Fibroblast of skin of left biceps (primary cell): ENCODE measurements at places on chromosomes 2 and 18.

- DNase-seq, result no peak
These were observed 56.0 kb upstream of the LRPPRC start for GRCh38 chr2:44051593-44052347.

- no peak for DNase-seq
These were observed 3.5 kb downstream of the PER2 start for GRCh38 chr2:238284802-238285515.

DNA sequence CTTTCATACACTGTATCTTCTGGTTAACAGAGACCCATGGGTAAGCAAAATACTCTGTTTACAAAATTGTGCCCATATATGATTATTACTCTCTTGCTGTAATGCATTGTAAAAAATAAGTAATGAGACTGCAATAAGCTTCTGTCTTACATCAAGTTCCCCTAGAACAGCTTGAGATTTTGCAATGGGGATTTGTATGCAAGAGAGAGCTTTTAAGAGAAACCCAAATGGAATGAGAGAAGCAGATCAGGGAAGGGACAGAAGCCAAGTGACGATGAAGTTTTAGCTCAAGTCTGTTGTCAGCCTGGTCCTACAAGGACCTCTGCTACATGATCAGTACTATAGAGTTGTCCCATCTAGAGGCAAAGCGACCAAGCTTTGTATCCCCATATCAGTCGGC, 218.1 kb upstream of the VWC2L start:
- no peak for DNase-seq

DNA sequence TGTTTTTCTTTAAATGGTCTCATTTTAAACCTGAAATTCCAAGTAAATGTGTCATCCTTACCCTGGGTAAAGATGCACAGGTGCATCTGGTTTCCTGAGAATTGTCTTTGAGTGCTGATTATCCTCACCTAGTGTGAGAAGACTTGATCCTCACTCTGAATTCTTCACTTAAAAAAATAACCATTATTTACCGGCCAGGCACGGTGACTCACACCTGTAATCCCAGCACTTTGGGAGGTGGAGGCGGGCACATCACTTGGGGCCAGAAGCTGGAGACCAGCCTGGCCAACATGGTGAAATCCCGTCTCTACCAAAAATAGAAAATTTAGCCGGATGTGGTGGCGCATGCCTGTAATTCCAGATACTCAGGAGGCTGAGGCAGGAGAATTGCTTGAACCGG, 9.9 kb upstream of the WNT6 start:
- DNase-seq, result no peak

DNA sequence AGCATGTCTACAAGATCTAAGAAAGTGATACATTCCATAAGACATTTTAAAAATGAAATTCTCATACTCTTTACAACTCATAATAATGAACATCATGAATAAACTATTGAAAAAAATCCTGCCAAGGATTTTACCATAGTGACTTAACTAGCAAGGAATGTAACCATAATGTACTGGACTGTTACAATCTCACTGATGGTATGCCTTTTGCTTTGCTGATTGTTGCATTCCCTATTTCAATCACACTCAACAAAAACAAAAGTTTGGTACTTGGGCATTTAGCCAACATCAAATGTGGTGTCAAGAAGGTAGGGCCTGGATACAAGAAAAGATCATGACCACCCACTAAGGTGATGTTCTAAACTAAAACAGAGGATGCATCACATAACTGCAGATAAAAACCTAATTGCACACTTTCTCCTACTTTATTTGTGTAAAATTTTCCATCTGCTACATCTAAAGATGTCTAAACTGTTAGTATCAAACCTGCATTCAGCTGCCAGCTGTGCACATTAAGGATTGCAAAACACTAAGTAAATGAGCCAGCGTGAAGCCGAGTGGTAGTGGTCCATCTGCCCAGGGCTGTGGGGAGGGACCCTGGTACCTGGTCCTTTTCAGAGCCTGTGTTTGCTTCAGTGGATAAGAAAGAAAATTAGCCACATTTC, 564.4 kb downstream of the ZEB2 start:
- DNase-seq, result peak; percentile 75

DNA sequence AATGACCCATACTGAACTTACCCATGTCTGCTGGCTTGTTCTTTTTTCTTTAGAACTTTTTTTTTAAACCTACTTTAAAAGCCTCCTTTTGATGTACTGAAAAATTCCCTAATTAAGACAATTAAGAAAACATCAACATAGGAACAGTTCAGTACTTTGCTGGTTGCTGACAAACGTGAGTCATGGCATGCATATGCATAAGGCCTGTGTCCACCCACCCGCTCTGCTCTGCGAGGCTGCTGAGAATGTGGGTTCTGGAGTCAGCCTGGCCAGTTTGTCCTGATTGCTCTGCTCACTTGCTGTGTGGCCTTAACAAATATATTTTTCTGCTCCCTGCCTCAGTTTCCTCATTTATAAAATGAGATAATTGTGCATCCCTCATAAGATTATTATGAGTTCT, 27.3 kb downstream of the LAMA3 start:
- DNase-seq, result no peak

GRCh38 chr2:206031162-206031784, 54.7 kb downstream of the INO80D start:
- no peak for DNase-seq

GRCh38 chr2:77807531-77808215, 285.5 kb upstream of the LRRTM4 start:
- no peak for DNase-seq

GRCh38 chr2:231190531-231191197, 7.8 kb upstream of the ARMC9 start:
- no peak for DNase-seq

- DNase-seq, result no peak
These were observed 390.1 kb upstream of the TRIB2 start for GRCh38 chr2:12326449-12327190.

DNA sequence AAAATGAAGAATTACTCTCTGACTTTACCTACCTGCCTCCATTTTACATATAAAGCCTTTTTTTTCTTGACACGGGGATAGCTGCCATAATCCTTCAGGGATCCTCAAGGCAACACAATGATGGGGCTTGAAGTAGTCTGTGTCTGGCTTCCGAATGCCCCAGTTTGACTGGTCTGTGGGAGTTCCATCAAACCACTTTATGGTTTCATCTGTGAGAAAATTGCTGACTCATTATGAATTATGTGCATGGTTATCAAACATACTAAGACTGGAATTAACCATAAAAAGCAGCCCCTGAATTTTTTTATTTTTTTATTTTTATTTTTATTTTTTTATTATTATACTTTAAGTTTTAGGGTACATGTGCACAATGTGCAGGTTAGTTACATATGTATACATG, 117.5 kb downstream of the PLA2R1 start:
- DNase-seq, result no peak

DNA sequence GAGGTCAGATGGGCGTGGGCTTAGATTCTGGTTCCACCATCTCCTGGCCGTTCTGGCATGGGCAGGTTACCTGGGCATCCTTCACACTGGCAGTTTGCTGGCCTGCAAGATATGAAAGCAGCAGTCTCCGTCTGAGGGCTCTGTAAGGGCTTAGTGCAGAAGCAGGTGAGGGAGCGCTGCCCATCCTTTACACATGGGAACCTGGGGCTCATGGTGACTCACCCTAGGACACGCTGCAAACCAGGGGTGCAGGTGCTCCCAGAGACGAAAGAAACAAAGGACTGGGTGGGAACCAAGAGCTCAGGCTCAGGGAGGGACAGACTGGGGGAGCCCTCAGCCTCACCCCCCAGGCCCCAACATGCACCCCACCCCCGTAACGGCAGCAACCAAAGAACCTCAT, 10.7 kb upstream of the ID2 start:
- no peak for DNase-seq

GRCh38 chr2:149004836-149005235, 33.7 kb upstream of the LYPD6B start:
- DNase-seq, result no peak

- DNase-seq, result no peak
These were observed 78.3 kb upstream of the SETBP1 start for GRCh38 chr18:44602380-44602779.

DNA sequence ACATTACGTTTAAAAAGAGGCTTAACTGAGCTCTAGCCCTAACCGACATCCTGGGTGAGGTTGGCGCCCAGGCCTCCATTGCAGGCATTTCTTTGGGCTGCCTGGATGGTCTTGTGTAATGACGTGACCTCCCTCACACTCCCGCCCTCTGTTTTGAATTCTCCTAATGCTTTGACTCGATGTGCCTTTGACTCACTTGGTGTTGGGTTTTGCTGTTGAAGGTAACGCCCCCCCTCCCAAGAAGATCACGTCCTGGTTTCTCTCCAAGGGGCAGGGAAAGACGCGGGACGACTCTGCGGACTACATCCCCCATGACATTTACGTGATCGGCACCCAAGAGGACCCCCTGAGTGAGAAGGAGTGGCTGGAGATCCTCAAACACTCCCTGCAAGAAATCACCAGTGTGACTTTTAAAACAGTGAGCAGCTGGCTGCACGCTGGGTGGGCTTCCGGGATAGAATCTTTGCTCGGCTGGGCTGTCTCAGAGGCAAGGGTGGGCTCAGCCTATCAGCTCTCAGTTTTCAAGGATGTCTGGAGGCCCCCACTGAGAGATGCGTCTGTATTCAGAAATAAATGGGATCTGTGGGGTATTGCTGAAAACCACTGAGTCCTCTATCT, 87.9 kb upstream of the ATG16L1 start:
- DNase-seq, result no peak

GRCh38 chr2:240568678-240569522, 616 bp downstream of the RNPEPL1 start:
- DNase-seq, result no peak

DNA sequence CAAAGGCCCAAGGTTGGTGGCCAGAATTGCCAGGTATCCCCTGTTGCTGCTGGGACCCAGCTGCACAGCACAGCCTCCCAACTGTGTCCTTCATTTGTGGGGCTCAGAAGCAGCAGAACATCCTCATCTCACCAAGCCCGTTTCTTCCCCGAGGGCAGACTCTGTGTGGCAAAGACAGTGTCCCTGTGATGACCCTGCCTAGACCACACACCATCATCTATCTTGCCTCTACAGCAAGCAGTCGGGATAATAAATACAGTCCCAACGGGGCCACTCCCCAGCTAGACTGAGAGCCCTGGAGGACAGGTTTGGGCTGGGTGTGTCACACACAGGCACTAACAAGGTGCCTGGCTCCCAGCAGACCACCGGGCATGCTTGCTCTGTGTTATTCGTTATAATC, 93.4 kb downstream of the PTGR3 start:
- no peak for DNase-seq

- DNase-seq, result no peak
These were observed 507 bp downstream of the PKP4 start for GRCh38 chr2:158457092-158457825.

GRCh38 chr2:153476491-153476815, 2.1 kb downstream of the RPRM start:
- DNase-seq, result no peak

GRCh38 chr18:58168221-58168620, 124.2 kb downstream of the NEDD4L start:
- no peak for DNase-seq

DNA sequence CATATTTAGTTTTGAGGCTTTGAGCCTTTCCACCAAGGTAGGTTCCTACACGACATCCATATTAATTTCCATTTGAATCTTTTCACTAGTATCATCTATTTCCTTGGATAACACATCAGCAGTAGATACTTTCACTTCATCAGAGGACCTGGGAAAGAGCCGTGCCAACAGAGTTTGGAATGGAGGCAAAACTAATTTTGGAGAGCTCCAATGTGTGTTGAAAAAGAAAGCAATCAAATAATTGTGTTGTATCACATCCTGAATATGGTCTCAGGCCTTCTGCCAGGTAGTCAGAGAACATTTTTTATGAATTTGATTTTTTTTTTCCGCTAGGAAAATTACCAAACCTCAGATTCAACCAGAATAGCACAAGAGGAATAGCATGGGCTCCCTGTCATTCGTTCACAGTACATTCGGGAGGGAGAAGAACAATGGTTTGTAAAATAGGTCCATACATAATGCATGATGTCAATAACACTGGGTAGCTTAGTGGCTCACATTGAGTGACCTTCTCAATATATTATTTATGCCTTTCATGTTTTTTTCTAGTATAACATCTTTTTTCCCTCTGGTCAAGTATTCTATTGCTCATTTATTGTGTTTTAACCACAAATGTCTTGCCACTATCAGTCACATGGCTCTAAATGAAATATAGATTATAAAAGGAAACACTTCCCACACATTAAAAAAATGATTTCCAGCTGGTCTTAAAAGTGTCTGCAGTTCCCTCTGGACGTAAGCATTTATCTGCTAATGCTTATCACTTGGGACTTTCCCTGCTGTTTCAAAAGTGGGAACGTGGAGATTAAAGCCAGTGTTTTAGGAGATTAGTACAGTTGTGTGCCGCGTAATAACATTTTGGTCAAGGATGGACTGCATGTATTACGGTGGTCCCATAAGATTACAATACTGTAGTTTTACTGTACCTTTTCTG, 68.6 kb upstream of the RAPH1 start:
- no peak for DNase-seq

GRCh38 chr2:120203251-120204021, 19.8 kb downstream of the TMEM185B start:
- DNase-seq, result no peak

DNA sequence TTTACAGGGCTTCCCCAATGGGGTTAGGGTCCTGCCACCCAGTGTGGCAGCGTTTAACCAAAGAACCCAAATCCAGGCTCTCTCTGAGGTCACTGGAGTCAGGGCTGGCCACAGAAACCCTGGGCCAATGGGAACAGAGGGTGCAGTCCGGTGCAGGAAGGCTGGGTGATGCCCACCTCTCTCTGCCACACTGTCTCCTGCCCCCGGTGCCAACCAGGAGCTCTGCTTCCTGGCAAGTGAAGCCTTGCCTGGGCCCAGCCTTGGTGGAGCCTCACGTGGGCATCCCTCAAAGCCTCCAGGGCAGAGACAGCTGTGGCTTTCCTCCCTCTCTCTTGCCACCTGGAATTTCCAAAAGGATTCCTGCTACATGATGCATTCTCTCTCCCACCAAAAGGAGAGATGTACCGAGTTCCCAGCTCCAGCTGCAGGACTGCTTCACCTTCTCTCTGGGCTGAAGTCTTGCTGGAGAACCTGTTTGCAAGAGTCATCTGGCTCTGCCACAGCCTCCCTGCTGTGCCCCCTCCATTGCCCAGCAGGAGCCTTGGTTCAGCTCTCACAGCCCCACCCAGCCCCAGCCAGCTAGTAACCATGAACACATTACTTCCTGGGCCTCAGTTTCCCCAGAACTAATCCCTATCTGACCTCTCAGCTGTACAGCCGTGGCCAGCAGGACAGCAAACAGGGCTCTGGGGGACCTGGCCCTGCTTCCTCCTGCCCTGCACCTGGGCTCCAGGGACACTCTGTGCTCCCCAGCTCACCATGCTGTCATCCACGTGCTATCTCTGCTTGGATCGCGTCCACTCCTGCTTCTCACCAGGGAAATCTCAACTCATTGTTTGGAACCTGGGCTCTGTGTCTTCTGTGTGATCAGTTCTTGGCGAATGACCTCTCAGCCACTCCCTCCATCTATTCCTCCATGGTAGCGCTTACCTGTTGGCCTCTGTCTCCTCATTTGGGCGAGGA, 43.4 kb downstream of the KCNF1 start:
- DNase-seq, result no peak

- DNase-seq, result no peak
These were observed 162.5 kb upstream of the RPRM start for GRCh38 chr2:153641046-153641445.
